Osteocyte (in vitro differentiated cells): ENCODE measurements at places on chromosomes 1 and 21. TPM values are rescaled to one million over a fixed set of nuclear protein-coding genes. Genes with fewer than 3 reads are reported as not detected.
A peak's percentile ranks its signal among the peaks of the same experiment; 100 is the strongest.

Gene RNU1-3
- total RNA-seq: 2,650 and 2,859 TPM in 2 replicates

GRCh38 chr1:247286134-247286670 is 30.3 kb downstream of the VN1R5 start:
- DNase-seq: peak; percentile 60

Gene DNASE2B
- not detected in 2 replicates for total RNA-seq

GRCh38 chr1:230083053-230083452 is 16.0 kb downstream of the GALNT2 start:
- DNase-seq: no peak

GRCh38 chr1:217540321-217540720 is 90.6 kb downstream of the GPATCH2 start:
- DNase-seq: no peak

Gene NGF
- 14.8 and 19.6 TPM in 2 replicates for total RNA-seq

Gene CRNN
- not detected in 2 replicates for total RNA-seq

GRCh38 chr1:182669266-182669665 is 15.1 kb downstream of the RGS8 start:
- DNase-seq: no peak

DNA sequence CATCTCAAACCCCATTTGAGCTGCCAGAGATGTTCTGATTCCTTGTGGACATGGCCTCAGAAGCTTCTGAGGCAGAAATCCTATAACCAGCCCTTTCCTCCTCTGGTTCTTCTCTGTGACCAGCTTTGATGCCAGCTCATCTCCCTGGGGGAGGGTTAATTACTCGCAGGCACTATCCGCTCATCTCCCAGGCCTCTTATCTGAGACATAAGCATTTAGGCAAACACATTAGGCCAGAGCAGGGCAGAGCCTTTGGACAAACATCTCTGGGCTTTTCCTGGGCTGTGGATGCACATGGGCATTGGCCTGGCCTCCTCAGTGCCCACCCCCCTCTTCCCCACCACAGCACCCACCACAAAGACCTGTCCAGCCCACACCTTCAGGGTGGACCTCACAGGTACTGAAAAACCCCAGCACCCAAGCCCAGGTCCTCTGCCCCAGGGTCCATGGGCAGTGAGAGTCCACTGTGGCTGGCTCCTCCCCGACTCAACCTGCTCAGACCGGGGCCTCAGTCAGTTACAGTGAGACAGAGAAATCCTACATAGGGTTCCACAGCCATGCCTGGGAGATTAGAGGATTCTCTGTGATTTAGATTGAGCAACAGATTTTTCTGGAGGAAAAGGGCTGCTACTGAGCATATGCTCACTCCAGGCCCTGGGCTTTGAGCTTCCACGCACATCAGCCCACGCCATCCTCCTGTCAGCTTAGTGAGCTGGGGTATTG is 26.9 kb downstream of the IGSF21 start:
- no peak for DNase-seq

DNA sequence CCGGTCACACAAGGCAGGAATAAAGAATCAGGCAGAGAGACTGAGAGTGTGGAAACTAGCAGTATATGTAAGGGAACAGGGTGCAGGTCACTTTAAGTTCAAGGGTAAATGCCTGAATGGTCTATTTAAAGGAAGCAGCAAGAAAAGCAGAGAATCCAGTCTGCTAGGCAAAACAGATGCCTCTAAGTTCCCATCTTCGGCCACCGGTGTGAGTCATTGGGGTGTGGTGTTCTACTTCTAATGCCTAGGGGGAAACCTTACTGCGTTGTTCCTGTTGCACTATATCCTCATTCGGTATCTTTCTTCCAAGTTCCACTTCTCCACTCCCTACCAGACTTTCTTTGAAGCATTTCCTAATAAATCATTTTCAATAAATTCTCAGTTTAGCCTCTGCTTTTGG is 259.9 kb downstream of the HHIPL2 start:
- no peak for DNase-seq

- DNase-seq: no peak
Observed at GRCh38 chr1:26434161-26434752, 2.1 kb downstream of the DHDDS start.

Gene FCRL4
- not detected in 2 replicates for total RNA-seq

- DNase-seq: no peak
Observed at GRCh38 chr1:97929874-97930851, 9.3 kb upstream of the DPYD start.

- DNase-seq: no peak
Observed at GRCh38 chr1:102628109-102628613, 480.2 kb downstream of the COL11A1 start.

GRCh38 chr1:214476229-214476985 is 75.0 kb downstream of the PTPN14 start:
- DNase-seq: no peak

DNA sequence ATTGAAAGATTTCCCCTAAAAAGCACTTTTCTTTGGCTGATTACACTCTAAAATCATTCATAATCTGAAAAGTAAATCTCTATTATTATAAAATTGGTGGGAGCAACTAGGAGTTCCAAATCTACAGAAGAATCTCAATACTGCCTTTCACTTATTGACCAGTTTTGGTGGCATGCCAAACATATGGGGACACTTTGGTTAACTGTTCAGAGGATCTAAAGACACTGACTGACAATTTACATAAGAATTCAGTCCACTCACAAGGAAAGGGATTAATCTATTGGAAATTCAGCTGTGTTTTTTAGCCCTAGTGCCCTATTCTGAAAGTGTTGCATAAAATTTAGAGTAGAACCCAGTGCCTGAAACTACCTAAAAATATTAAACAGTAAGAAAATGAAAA is 113.6 kb downstream of the LRRC40 start:
- DNase-seq: no peak

GRCh38 chr1:27992276-27992675 is 32.5 kb downstream of the XKR8 start:
- no peak for DNase-seq

DNA sequence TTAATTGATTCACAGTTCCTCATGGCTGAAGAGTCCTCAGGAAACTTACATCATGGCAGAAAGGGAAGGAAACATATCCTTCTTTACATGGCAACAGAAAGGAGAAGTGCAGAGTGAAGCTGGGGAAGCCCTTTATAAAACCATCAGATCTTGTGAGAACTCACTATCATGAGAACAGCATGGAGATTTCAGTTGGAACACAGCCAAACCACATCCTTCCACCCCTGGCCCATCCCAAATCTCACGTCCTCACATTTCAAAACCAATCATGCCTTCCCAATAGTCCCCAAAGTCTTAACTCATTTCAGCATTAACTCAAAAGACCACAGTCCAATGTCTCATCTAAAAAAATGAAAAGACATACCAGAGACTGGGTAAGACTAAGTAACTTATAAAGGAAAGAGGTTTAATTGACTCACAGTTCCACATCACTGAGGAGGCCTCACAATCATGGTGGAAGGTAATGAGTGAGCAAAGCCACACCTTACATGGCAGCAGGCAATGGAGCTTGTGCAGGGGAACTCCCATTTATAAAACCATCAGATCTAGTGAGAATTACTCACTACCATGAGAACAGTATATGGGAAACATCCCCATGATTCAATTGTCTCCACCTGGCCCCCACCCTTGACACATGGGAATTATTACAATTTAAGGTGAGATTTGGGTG is 105.2 kb downstream of the MRPL39 start:
- DNase-seq: no peak

Gene SLC5A9
- not detected in 2 replicates for total RNA-seq

DNA sequence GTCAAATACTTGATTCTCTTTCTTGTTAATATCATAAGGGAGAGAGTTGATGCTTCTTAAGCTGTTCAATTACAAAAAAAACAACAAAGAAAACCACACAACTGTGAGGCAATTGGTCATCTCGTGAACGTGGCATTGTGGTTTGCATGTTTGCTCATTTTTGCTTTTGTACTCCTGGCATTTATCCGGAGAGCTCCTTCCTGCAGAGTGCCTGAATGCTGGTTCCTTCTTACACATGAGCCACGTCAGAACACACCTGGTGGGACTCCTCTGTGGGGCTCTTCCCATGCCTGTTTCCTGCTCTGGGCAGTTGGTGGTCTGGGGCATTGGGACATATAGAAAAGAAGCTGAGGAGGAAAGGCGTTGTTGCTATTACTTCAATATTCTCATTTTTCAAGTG is 25.7 kb downstream of the KCNK1 start:
- DNase-seq: no peak

DNA sequence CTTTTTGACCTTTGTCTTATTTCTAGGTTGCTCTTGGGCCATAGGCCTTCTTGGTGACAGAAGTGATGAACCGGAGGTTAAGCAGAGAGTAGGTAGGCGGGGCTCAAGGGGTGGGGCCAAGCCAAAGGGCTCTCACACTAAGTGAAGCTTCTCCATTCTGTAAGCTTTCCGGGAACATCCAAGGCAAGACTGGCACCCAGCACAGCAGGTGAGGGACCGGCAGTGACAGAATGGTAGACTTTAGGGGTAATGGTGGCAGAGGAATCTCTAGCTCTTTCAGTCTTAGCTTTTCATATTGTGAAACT is at the start of gene TNFAIP8L2:
Gene TNFAIP8L2 (plus strand): TSS at position 135 of the 305 bp plus-strand sequence. CDS start 2,049 bp downstream, outside the sequence.
- DNase-seq: no peak
